ENCODE measurements at places on chromosomes 6 and 20. TPM values are rescaled to one million over a fixed set of nuclear protein-coding genes. Genes with fewer than 3 reads are reported as not detected.
A peak's percentile ranks its signal among the peaks of the same experiment; 100 is the strongest.

Gene SNRPB2
- total RNA-seq: 14.1 TPM

Gene MAP7
- 28.2 TPM for total RNA-seq

DNA sequence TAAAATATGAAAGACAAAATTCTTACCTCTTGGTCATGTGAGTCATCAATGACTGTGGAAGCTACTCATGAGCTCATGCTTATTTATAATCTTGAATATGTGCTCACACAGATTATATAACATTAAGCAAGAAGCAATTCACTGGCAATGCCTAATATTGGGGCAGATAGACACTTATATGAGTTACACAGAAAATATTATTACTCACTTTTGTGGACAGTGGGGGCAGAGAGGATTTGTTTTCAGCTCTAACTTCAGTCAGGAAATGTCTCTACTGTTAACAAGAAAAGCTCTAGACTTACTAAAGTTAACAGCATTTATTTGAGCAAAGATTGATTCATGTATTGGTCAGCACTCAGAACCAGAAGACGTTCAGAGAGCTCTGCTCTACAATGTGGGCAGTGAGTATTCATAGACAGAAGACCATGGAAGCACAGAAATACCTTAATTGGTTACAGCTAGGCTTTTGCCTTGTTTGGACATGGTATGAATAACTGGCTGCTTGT lies 85.8 kb upstream of the AHI1 start:
- H3K27ac ChIP-seq: no peak overlapping the region
- H3K36me3 ChIP-seq: no peaks in the 10 kb centered on the region
- H3K27me3 ChIP-seq: no peaks in the 10 kb centered on the region
- no peaks in the 10 kb centered on the region for H3K4me1 ChIP-seq
- no peak overlapping the region for H3K4me3 ChIP-seq

- no peak overlapping the region for H3K27ac ChIP-seq
- H3K36me3 ChIP-seq: no peaks in the 10 kb centered on the region
- H3K27me3 ChIP-seq: no peaks in the 10 kb centered on the region
- H3K4me1 ChIP-seq: peaks cover 12% of the 10 kb centered on the region
- no peak overlapping the region for H3K4me3 ChIP-seq
These were observed 60.8 kb upstream of the EDN1 start for GRCh38 chr6:12229332-12229731.

- no peak overlapping the region for H3K4me3 ChIP-seq
- H3K36me3 ChIP-seq: no peaks in the 10 kb centered on the region
- H3K27ac ChIP-seq: no peak overlapping the region
- no peak for DNase-seq
These were observed 45.8 kb downstream of the PLCB4 start for GRCh38 chr20:9114709-9115108.

DNA sequence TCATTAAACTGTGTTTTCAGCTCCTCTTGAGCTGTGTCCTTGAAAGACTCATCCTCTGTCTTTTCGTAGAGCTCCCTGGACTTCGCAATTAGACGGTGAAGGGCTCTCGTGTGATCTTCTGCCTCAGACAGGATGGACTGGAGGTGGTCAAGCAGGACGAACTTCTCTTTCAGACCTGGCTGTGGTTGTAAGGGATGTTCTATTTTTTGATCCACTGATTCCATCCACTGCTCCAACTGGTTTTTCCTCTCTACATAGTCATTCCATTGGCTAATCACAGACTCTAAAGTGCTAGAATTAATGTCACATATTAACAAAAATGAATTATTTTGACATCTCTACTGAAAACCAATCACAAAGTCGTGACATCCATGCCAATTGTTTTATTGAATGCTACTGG lies 250.1 kb downstream of the SYNE1 start:
- no peak overlapping the region for H3K4me3 ChIP-seq
- no peak overlapping the region for H3K27ac ChIP-seq
- DNase-seq: no peak
- no peaks in the 10 kb centered on the region for H3K36me3 ChIP-seq
- no peaks in the 10 kb centered on the region for H3K4me1 ChIP-seq

GRCh38 chr20:46994341-46994740 lies 99.7 kb downstream of the EYA2 start:
- H3K27ac ChIP-seq: no peak overlapping the region
- H3K4me3 ChIP-seq: no peak overlapping the region
- H3K27me3 ChIP-seq: peaks cover 7% of the 10 kb centered on the region
- DNase-seq: no peak
- peaks cover 28% of the 10 kb centered on the region for H3K4me1 ChIP-seq

DNA sequence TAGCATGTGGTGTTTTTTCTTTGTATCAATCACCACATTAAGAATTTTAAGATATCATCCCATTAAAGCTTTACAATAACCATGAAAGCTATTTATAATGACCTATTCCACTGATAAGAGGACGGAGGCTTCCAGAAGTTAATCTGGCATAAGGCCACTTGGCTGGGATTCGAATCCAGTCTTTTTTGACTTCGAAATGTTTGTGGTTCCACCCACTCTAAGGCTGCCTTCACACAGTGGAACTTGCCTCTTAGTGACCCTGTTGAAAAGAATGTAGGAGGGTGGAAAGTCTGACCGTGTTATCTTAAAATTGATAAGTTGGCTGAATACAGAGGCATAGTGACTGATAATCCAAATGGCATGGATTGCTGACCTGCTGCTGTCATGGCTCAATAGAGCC lies 959.7 kb downstream of the KIF16B start:
- H3K27ac ChIP-seq: no peak overlapping the region
- no peak for DNase-seq
- H3K4me3 ChIP-seq: no peak overlapping the region
- H3K27me3 ChIP-seq: no peaks in the 10 kb centered on the region

Gene AKAP12
- 12.3 TPM for total RNA-seq

DNA sequence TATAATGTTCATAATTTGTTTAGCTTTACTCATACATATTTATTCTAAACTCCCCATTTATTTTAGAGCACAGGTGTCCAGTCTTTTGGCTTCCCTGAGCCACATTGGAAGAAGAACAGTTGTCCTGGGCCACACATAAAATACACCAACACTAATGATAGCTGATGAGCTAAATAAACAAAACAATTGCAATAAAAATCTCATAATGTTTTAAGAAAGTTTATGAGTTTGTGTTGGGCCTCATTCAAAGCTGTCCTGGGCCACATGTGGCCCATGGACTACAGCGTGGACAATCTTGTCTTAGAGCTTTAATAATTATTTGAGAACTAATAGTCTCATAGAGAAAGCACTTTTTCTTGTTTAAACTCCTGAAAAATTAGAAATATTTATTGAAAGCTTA lies 131.3 kb downstream of the MYO6 start:
- H3K36me3 ChIP-seq: peaks cover 10% of the 10 kb centered on the region
- H3K27ac ChIP-seq: no peak overlapping the region
- no peaks in the 10 kb centered on the region for H3K4me1 ChIP-seq
- no peak overlapping the region for H3K4me3 ChIP-seq
- no peak for DNase-seq

- no peak overlapping the region for H3K4me3 ChIP-seq
- H3K27ac ChIP-seq: no peak overlapping the region
- H3K27me3 ChIP-seq: no peaks in the 10 kb centered on the region
- DNase-seq: no peak
- no peaks in the 10 kb centered on the region for H3K4me1 ChIP-seq
These were observed 318.7 kb downstream of the RFPL4B start for GRCh38 chr6:112665815-112666214.

DNA sequence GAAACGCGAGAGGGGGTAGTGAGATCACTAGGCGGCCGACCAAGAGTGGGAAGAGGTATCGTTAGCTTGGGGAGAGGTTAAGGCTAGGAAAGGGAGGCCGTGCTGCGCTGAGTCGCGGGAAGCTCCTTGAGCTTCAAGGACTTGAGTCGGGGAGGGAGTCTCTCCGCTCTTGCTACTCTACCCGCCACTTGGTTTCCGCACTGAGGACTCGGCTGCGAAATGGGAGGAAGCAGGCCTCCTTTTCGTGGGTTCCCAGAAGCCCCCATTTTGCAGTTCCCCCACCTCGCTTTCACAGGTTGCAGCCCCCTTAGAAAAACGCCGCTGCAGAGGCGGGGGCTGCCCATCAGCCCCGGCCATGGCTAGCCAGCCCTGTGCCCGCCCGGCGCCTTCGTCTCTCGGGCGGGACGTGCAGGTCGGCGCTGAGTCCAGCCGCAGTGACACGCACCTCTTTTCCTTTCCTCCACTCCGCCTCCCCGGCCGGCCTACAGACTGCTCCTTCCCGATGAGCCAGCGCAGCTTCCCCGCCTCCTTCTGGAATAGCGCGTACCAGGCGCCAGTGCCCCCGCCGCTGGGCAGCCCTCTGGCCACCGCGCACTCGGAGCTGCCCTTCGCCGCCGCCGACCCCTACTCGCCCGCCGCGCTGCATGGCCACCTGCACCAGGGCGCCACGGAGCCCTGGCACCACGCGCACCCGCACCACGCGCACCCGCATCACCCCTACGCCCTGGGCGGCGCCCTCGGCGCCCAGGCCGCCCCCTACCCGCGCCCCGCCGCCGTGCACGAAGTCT lies 4.9 kb downstream of the VGLL2 start:
- H3K27me3 ChIP-seq: peaks cover 99% of the 10 kb centered on the region
- no peaks in the 10 kb centered on the region for H3K36me3 ChIP-seq
- peaks cover 26% of the 10 kb centered on the region for H3K4me1 ChIP-seq
- peak overlapping the region; percentile 39 for H3K4me3 ChIP-seq
- DNase-seq: no peak

Gene ACTL10
- 4.9 TPM for total RNA-seq

DNA sequence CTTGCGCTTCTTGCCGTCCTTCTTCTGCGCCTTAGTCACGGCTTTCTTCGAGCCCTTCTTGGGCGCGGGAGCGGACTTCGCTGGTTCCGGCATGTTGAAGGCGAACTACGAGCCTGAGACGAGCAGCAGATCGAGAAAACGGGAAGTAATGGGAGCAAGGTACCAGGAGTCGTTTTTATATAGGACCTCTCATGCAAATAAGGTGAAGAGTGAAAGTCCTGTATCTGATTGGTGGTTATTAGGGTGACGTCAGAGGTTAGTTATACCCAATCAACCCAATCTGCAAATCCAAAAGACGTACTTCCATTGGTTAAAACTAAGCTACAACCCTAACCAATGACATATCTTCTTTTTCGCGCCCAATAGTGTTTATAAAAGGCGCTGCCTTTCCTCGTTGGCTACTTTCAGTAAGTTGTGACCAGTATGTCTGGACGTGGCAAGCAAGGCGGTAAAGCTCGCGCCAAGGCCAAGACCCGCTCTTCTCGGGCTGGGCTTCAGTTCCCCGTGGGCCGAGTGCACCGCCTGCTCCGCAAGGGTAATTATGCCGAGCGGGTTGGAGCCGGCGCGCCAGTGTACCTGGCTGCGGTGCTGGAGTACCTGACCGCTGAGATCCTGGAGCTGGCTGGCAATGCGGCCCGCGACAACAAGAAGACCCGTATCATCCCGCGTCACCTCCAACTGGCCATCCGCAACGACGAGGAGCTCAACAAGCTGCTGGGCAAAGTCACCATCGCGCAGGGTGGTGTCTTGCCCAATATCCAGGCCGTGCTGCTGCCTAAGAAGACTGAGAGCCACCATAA lies 100.6 kb upstream of the PRSS16 start:
- H3K4me1 ChIP-seq: peaks cover 22% of the 10 kb centered on the region
- no peaks in the 10 kb centered on the region for H3K27me3 ChIP-seq
- H3K4me3 ChIP-seq: peak overlapping the region; percentile 67
- H3K27ac ChIP-seq: peak overlapping the region; percentile 91
- H3K36me3 ChIP-seq: no peaks in the 10 kb centered on the region

DNA sequence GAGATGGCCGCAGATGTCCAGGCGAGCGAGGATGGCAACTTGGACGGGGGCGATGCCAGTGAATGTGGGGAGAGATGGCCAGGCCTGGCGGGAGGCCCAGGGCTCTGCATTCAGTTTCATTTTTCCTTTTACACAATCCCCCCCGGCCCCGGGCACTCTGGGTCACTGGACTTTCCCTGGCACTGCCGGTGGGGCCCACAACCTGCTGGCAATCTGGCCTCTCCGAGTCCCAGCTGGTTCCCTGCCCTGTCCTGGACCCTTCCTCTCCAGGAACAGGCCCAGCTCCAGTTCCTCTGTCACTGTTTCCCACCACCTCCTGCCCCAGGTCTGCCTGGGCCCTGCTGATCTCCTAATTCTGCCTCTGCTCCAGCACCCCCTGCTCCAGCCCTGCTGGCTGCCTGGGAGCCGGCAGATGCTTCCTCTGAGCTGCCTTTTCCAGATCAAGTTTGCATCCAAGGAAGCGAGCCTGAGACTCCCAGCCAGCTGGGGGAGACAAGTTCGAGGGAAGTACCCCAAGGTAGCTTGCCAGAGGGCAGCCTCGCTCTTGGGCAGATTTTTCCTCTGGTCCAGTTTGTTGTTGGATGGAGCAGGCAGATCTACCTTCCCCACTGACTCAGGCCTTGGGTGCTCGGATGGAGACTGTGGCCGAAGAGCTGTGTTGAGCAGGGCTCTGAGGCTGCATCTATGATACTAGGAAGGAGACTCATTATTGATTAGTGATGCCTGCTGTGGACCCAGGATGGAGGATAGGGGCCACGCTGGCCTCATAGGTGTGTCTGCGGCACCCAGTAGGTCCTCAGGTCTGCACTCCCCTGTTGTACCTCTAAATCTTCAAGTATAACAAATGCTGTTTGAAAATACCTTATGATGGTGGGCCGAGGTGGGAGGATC lies 83.2 kb downstream of the CEBPB start:
- no peak overlapping the region for H3K4me3 ChIP-seq
- no peak for DNase-seq
- H3K27me3 ChIP-seq: no peaks in the 10 kb centered on the region
- peaks cover 44% of the 10 kb centered on the region for H3K4me1 ChIP-seq

DNA sequence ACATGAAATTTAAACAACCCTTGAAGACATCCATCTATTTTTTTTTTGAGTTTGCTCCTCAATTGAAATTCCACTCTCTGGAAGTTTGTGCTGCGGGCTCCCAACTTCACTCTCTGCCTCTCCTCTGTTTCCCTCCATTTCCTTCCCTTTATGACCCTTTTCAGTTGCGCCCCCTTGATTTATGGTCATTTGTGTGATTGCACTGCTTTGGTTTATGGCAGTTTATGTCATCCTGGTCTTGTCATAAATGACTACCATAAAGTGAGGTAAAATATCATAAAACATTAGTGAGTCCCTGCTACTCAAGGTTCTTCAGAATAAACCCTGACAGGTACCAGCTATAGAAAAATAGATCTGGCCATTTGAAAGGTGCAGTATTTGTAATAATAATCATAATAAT lies 348.3 kb upstream of the ZFP64 start:
- DNase-seq: no peak
- H3K4me1 ChIP-seq: no peaks in the 10 kb centered on the region
- no peak overlapping the region for H3K4me3 ChIP-seq
- H3K27ac ChIP-seq: no peak overlapping the region
- H3K27me3 ChIP-seq: peaks cover 5% of the 10 kb centered on the region
- no peaks in the 10 kb centered on the region for H3K36me3 ChIP-seq

GRCh38 chr20:34843421-34843820 lies 18.0 kb upstream of the NCOA6 start:
- no peak overlapping the region for H3K4me3 ChIP-seq
- H3K36me3 ChIP-seq: peaks cover 10% of the 10 kb centered on the region
- DNase-seq: no peak
- H3K27me3 ChIP-seq: no peaks in the 10 kb centered on the region
- no peak overlapping the region for H3K27ac ChIP-seq

DNA sequence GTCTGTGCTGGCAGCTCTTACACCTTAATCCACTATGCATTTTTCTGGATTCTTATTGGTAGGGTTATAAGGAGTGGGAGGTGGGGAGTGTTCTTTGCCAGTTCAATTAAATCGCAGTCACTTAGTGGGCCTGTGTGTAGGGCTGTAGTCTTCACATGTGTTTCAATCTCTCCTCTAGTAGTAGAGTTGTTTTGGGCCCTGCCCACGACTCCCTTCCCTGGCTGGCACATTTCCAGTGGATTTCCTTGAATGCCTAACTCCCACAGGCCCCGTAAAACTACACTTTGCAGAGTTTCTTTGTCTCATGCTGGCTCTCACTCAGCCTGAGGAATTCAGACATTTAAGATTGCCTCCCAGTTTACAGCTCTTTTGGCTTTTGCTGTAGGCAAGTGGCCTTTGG lies 414.0 kb upstream of the OPRM1 start:
- H3K4me1 ChIP-seq: no peaks in the 10 kb centered on the region
- no peak for DNase-seq
- no peaks in the 10 kb centered on the region for H3K27me3 ChIP-seq
- H3K4me3 ChIP-seq: no peak overlapping the region
- no peaks in the 10 kb centered on the region for H3K36me3 ChIP-seq

All from suprapubic skin (tissue), 4 donors.